ENCODE measurements at places on chromosomes 3 and 15. TPM values are rescaled to one million over a fixed set of nuclear protein-coding genes. Genes with fewer than 3 reads are reported as not detected.

MASP1 gene
- total RNA-seq, result not detected

DNA sequence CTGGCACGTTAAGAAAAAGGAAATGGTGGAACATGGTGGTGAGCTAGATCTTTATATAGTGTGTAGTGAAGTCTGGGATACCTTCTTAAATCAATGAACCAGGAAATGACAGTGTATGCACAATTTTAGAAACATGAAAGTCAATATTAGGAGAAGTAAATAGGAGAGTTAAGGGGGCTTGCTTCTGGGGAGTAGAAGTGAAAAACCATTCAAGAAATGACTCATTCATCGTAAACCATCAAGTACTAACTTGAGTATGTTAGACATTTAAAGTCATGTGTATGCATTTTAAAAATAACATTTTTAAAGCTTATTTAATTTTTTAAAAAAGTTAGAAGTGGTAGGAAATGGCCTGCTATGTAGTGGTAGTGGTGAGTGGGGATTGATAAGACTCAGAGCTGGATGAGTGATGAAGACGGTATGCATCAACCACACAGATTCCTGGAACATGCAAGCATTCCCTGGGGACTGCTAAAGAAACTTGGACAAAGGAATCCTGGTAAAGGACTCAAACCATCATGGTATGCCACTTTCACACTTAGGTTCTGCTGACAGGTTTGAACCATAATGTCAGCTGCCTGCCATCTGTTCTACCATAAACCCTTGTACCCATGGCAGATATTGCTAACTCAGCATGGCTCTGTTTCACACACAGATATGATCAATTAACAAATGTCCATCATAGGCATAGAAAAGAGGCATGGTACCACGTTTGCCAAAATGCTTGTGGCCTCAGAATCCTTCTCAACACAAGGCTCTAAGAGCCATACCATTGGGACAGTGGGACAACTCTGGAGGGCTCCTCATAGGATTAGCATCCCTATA lies 28.9 kb upstream of the MITF start:
- peak; percentile 70 for DNase-seq

DNA sequence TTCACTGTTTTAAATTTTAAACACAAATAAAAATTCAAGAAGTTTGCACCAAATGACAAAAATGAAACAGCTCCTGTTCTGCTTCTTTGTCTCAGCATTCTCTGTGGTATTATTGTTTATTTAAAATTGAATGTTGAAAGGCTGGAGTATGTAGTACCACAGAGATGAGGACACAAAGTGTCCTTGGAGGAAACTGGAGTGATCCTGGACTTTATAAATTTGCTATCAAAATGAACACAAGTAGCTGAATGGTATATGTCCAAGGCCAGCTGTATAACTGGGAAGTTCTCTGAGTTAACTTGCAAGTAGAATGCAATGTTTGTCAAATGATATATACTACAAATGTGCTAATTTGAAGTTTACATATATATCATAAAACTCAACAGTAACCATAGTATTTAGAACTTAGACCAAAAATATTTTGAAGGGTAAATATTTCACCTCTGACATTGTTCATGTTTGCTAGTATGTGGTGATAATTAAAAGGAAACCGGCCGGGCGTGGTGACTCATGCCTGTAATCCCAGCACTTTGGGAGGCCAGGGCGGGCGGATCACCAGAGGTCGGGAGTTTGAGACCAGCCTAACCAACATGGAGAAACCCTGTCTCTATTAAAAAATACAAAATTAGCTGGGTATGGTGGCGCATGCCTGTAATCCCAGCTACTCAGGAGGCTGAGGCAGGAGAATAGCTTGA lies 12.3 kb downstream of the BTLA start:
- no peak for DNase-seq

- no peak for DNase-seq
Observed at GRCh38 chr3:133274477-133274876, 125.4 kb upstream of the BFSP2 start.

INKA1 gene
- total RNA-seq, result 4.1 TPM

GRCh38 chr3:70855149-70855548 lies 542.7 kb upstream of the MDFIC2 start:
- peak; percentile 42 for DNase-seq

- peak; percentile 98 for DNase-seq
Observed at GRCh38 chr3:123789760-123790159, 94.4 kb downstream of the MYLK start.

Measured in RPMI7951 (cell line).